Vagina (tissue), 2 donors: ENCODE measurements at places on chromosomes 7 and 10. TPM values are rescaled to one million over a fixed set of nuclear protein-coding genes. Genes with fewer than 3 reads are reported as not detected.

The PTEN gene
- total RNA-seq: 121 TPM

GRCh38 chr7:132709971-132710567 lies 133.8 kb upstream of the PLXNA4 start:
- no peak for DNase-seq

GRCh38 chr7:65798111-65799075 lies 74.5 kb upstream of the VKORC1L1 start:
- no peak for DNase-seq

DNA sequence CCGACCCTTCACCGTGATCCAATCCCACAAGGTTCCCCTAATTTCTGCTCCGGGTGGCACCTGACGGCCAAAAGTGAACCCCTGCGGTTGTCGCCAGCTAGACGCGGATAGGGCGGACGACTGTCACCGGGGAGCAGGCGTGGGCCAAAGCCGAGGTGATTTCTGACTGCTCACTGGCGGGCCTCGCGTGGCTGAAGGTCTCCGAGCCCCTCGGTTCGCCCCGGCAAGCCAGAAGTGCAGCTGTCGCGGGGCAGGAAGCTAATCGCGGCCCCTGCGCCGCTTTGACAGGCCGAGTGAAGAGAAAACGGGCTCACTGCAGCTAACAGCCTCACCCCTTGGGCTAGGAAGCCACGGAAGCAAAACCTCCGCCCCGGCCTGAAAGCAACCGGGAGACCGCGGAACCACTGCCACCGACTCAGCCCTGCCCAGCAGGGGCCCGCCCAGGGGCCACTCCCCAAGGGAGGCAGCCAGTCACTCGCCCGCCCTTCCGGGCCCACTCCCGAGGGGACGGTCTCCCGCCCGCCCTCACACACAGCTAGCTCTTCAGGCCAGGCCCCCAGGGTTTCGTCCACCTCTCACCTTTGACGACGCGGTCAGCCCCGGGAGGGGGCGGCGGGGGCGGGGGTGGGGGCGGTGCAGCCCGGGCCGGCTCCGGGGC lies 469 bp downstream of the PPP3CB start:
- DNase-seq: no peak

GRCh38 chr10:126066456-126066855 lies 170.1 kb downstream of the FANK1 start:
- DNase-seq: no peak

GRCh38 chr10:106435081-106435480 lies 729.4 kb downstream of the SORCS1 start:
- no peak for DNase-seq

DNA sequence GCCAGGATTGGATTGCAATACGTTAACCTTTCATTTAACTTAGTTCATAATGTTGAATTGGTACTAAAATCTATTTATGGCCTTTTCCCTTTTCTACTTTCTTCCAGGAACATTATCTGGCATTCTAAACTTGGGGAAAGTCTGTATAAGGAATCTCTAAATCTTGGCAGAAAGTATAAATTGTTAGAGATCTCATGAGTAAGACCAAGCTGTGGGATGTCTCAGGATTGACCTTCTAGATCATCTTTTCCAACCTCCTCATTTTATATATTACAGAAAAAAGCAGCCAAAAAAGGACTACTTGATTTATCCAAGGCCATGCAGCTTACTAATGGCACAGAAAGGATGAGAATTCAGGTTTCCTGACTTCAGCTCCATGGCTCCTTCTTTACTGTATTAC lies 598.3 kb downstream of the INHBA start:
- no peak for DNase-seq
